ENCODE measurements at places on chromosomes 1 and 21.

- no peak for DNase-seq
These were observed 225.3 kb downstream of the VAV3 start for GRCh38 chr1:107739651-107740050.

GRCh38 chr1:226712742-226713419 is 26.2 kb downstream of the ITPKB start:
- DNase-seq = no peak

DNA sequence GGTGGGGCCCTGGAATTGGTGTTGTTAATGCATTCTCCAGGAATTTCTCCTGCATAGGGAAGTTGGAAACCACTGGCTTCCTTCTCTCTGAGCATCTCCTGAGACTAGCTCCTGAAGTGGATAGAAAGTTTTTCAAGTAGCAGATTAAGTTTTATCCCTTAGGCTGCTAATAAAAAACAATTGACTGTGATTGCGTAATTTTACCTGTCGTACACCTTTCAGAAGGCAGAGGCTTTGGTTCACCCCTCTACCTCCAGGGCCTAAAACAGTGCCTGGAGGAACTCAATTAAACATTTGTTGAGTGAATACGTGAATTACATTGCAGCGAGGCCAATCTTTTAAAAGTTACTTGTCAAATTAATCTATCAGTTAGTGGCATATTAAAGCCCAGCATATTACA is 3.4 kb downstream of the ITSN1 start:
- DNase-seq = no peak

GRCh38 chr21:44005071-44005470 is 7.0 kb upstream of the TRAPPC10 start:
- no peak for DNase-seq

DNA sequence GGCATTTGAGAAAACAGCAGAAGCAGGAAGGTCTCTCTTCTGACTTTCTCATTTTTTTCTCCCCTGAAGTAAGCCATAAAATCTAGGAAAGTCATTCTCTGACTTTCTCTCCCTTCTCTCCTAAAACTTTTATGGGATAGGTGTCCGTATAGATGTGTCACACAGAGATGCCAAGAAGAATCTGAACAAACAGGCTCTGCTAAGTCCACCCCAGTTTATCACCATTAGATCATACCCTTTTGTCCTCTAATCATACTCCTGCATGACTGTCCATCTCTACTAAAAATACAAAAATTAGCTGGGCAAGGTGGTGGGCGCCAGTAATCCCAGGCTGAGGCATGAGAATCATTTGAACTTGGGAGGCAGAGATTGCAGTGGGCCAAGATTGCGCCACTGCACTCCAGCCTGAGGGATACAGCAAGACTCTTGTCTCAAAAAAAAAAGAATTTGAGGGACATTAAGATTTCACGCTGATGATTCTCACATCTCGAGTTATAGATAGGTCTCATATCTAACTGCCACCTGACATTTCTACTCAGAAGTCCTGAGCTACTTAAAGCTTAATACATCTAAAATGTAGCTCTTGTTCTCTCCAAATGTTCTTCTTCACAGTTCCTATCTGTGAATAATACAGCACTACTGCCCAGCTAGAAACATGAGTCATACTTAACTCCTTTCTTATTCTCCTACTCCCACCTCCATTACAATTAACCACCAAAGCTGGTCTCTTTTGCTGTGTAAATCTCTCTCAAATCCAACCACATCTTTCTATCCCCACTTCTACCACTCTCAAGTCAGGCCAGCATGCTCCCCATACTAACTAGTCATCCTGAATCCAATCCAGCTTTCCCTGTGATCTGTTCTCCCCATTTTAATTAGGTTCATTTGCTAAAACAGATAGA is 47.7 kb downstream of the ZNF644 start:
- DNase-seq = no peak

DNA sequence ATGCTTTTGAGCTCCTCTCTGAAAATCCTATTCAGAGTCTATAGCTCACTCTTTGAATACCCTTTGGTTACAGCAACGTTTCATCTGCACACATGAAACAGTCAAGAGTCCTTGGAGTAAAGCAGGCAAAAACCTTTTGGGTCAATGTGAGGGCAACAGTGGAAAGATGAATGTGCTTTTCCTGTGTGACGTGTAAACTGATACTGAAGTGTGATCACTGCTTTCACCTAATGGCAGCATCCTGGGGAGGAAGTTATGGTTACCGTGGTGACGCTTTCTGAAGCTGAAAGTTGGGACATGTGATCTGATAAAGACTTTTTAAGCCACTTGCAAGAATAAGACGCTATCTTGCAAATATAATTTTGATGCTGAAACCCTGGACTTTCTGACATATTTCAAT is 160.0 kb downstream of the SEC16B start:
- DNase-seq = no peak

DNA sequence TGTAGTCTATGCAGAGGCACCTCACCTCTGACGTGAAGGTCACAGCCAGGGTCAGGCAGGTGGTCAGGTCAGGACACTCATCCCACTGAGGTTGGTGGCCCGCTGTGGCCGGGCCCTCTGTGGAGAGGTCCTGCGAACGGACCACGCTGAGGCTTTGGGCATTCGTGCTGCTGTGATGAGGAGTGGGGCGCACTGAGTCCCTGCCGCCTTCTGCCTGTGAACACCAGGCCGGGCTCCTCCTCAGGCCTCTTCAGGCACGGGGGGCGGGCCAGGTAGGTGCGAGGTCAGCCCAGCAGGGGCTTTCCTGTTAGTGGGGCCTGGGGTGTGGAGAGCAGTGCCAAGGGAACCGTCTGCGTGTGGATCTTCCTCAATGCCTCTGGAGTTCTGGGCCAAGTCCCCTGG is 39.0 kb downstream of the COQ8A start:
- no peak for DNase-seq

DNA sequence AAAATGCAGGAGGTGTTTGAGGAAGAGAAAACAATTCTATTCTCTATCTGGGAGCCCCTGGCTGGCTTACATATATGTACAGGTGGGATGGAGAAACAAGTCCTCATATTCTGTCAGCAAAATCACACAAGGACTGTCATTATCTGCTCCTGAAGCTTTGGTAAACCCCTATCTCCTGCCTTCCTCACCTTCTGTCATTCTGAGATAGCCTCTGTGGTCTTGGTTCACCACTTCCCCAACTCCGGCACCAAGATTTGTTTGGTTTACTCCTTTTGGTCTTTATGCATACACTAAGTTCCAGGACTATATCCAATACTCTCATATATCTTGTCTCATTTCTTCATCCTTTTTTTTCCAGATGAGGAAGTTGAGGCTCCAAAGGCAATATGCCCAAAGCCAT is 551.1 kb downstream of the PLPP3 start:
- no peak for DNase-seq

DNA sequence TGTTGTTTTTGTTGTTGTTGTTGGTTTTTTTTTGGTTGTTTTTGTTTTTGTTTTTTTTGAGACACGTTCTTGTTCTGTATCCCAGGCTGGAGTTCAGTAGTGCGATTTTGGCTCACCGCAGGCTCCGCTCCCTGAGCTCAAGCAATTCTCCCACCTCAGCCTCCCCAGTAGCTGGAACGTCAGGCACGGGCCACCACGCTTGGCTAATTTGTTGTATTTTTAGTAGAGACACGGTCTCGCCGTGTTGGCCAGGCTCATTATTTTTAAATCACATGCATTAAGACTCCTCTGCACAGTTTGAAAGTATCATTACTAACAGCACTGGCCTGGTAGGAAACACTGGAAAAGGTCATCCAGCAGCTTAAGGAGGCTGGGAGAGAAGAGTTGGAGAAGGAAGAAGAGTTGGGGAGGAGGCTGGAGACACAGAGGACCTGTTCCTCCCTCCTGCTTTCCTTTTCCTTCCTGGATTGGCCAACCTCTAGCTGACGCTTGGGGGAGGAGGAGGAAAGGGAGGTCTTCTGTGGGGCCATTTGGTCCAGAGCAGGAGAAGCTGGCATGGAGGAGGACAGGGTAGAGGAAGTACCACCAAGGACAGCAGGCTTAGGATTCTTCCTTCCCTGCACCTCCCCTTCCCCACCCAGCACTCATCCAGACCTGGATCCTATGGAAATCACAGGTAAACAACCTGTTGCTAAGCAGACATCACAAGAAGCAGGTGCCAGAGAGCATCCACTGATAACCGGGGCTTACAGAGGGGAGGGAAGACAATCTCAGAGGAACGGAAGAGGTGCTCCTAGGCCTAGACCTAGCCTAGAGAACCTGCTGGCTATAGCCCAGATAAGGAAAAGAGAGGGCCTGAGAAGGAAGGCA is 71.9 kb upstream of the GOLT1A start:
- no peak for DNase-seq

GRCh38 chr21:39127506-39127905 is 55.7 kb downstream of the PSMG1 start:
- DNase-seq = no peak

DNA sequence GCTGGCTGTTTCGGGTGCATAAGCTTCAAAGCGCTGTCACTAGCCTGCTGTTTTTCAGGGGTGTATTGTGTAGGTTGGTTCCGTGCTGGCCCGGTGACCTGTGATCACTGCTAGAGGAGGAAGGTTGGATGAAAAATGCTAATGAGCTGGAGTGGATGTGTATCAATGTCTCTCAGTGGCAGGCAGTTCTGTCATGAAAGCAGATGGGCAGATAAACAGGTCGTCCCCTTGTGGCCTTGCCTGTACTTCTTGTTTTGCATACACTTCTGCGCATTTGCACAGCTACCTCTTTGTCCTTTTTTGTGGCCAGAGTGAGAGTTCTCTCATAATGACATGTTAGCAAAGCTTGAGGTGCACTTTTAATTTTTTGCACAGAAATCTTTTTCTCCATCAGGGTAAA is 2.9 kb downstream of the SELENON start:
- DNase-seq = peak; percentile 16

- peak; percentile 92 for DNase-seq
These were observed 21.9 kb upstream of the LAPTM5 start for GRCh38 chr1:30779294-30780071.

GRCh38 chr1:87103074-87103473 is 188.6 kb downstream of the HS2ST1 start:
- no peak for DNase-seq

GRCh38 chr1:201754353-201754752 is 74.6 kb upstream of the IPO9 start:
- DNase-seq = no peak

GRCh38 chr1:243723458-243724043 is 126.5 kb downstream of the AKT3 start:
- no peak for DNase-seq

GRCh38 chr1:221511797-221512196 is 230.1 kb downstream of the DUSP10 start:
- DNase-seq = no peak

DNA sequence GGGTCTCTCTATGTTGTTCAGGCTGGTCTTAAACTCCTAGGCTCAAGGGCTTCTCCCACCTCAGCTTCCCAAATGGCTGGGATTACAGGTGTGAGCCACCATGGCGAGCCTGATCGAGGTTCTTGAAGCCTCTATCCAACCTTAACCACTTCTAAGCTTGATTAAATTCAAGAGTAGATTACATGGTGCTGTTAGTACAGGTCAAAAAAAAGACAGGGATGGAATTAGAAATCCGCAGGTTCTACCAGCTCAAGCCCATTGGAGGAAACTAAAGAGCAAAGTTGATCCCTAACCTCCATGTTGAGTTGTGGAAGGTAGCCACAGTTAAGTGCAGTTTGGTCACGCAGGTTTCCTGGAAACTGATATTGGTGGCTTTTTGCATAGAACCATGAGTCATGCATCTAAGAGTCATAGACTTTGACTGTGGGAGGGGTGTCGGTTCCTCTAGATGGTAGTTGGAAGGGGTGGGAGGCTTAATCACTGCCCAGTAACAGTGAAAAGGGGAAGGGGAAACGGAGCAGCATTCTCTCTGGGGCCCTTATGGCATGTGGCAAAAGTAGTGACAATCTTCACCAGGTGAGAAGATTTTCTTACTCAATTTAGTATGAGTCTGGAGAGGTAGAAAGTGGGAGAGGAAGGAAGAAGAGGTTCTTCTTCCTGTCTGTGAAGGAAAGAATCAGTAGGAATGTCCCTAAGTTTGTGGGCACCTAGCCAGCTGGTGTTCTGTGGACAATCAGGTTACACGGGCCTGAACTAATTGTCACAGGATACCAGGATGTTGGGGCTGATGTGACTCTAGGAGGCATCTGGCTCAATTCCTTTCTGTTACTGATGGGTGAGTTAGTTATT is 7.0 kb downstream of the CD53 start:
- DNase-seq = peak; percentile 79

GRCh38 chr1:104463126-104463697 is 713.5 kb downstream of the AMY1C start:
- DNase-seq = no peak

DNA sequence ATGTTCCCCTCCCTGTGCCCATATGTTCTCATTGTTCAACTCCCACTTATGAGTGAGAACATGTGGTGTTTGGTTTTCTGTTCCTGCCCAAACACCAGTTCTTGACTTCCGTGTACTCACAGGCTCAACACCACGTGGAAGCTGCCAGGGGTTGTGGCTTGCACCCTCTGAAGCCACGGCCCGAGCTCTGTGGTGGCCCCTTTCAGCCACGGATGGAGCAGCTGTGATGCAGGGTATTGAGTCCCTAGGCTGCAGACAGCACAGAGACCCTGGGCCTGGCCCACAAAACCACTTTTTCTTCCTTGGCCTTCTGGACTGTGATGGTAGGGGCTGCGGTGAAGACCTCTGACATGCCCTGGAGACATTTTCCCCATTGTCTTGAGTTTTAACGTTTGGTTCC is 111.6 kb downstream of the SYT14 start:
- DNase-seq = no peak

DNA sequence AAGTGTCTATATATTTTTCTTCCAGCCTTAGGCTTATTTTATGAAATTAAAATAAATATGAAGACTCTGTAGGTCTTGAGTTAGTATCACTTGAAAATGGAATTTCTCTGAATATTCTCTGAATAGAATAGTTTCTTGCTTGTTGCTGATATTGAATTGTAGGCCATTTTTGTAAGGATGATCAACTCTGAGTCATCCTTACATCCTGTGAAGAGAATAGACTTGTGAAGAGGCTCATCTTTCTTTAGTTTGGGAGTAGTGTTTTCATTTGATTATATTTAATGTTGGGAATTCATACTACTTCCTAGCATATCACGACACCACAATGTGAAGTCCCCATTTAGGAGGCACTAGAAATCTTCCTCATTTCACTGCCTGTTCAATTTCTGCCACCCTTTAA is 27.5 kb upstream of the CD1D start:
- no peak for DNase-seq

GRCh38 chr1:168717906-168718891 is 10.8 kb downstream of the DPT start:
- DNase-seq = no peak

DNA sequence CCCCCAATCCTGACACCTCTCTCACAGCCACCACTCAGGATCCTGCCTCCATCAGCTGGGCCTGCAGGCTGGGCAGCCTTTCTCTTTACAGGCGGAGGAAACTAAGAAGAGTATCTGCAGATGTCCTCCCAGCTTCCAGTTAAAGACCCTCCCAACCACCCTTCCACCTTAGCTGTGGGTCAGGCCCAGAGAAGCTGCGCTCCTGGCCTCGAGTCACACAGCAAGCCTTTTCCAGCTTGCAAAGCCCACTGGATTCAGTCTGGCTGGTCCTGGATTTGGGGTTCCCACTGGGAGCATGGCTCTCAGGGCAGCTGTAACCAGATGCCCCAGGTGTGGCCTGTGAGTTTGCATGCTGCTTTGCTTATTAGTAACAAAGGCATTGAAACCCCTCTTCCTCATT is 19.9 kb downstream of the KCNQ4 start:
- no peak for DNase-seq
